ENCODE measurements at places on chromosomes 2 and 18.

DNA sequence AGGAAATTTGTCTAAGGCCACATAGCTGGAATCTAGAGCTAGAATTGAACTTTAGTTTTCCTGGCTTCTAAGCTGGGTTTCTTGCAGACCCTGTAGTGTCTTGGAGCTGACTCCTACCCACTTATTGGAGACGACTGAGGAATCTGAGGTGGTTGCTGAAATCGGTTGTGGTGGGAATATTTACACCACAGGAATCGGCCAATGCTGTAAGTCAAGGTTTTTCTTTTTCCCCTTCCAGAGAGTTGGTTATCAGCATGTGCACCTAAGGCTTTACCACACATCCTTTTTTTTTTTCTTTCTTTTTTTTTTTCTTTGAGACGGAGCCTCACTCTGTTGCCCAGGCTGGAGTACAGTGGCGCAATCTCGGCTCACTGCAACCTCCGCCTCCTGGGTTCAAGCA is 9.4 kb downstream of the CABLES1 start:
- DNase-seq: no peak

DNA sequence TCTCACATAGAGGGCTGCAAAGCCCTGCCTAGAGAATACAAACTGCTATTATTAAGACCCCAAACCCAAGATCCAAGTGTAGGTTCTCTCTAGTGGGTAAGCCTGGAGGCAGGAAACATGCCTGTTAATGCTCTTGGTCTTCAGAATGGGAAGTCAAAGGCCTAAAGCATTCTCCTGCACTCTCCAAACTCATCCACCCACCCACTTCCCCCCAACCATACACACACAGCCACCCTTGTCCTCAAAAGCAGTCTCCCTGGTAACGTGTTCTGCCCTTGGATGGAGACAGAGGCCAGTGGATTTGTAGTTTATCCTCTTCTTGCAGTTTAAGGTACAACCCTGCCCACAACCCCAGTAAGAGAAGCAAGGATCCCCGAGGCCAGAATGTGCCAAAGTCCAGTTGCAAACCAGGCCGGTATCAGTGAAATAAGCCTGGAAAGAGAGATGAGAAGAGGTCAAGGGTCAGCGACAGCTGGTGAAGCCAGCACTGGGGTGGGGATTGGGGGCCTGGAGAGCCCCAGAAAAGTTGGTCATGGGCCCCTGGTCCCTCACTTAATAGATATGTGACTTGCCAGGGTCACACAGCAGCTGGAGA is 23.0 kb downstream of the TMEM247 start:
- no peak for DNase-seq

- no peak for DNase-seq
These were observed 18.5 kb downstream of the WDPCP start for GRCh38 chr2:63569740-63570139.

DNA sequence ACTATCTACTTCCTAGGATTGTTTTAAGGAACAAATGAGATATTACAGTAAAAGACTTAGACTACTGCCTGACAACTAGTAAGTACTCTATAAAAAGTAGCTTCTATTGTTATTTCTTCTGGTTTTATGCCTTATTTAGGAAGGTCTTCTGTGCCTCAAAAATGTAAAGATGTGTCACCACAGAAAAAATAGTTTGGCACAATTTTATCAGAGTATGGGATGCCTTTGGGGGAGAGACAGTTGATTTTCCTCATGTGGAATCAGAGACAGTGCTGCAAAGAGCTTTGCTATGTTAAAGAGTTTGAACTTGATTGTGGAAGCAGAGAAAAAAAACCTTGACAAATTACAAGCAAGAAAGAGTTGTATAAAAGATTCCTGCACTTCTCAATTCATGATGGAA is 98.4 kb downstream of the EHBP1 start:
- DNase-seq: no peak

DNA sequence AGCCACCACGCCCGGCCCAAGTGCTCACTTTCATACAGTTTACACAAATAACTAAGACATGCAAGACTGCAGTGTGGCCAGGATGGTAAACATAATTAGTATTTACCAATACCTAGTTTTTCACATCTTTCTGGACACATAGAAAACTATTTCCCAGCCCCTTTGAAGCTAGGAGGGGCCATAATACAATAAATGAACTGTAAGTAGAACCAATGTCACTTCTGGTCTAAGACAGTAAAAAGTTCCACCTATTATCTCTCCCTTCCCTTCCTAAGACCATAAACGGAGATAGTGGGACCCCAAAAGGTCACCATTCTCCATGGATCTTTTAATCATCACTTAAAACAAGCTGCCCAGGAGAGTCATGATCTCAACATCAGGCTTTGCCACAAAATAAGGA is 51.0 kb downstream of the NBAS start:
- no peak for DNase-seq

GRCh38 chr2:88765154-88765888 is 73.8 kb downstream of the RPIA start:
- DNase-seq: no peak

GRCh38 chr2:207928079-207928478 is 97.2 kb downstream of the PLEKHM3 start:
- DNase-seq: no peak

DNA sequence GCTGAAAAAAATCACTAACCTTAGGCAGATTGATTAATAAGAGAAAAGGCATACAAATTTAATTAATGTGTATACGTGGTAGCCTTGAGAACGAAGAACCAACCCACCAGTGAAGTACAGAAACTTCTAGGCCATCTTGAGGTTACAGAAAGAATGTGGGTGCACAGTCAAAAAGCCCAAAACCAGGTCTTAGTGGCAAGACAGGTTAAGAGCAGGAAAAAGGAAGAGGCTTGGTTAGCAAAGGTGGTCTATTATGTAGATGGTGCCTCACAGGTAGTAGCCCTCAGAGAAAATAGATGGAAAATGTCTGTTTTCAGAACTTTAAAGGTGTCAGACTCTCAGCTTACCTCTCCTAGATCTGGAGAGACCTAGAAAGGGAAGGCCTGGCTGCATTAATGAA is 22.0 kb upstream of the SLC35G4 start:
- DNase-seq: no peak

DNA sequence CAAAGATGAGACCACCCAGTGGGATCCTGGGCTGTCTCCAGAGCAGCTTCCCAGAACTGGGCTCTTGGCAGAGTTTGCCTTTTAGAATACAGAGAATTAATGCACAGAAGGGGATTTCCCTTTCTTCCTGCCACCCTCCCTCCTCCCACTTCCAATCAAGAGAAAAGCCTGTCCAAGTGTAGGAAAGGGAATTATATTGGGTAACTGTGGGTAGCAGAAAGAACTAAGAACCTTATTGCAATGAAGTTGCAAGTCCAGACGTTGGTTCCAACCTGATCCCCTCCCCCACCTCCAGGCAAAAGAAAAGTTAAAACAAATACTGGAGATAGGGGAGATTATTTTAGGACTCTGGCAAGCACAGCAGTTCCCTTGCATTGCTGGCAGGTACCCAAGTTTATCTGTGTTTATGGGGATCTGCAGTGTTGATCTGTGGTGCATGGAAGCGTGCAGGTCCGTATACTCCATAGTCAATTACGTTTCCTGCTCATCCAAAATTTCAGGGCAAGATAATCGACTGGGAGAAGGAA is 114.3 kb downstream of the PRKCE start:
- no peak for DNase-seq

GRCh38 chr2:168210216-168210894 is 37.0 kb downstream of the STK39 start:
- no peak for DNase-seq

- DNase-seq: no peak
These were observed 268.6 kb upstream of the RAB6C start for GRCh38 chr2:129710670-129711495.

Data from NCI-H2081 (cell line).